ENCODE measurements at places on chromosomes 2 and 18.

- H3K27me3 ChIP-seq = peaks cover 5% of the 10 kb centered on the region
- peak overlapping the region; percentile 31 for H3K27ac ChIP-seq
- H3K4me1 ChIP-seq = no peaks in the 10 kb centered on the region
- no peaks in the 10 kb centered on the region for H3K36me3 ChIP-seq
- H3K4me3 ChIP-seq = no peak overlapping the region
These were observed 67.6 kb downstream of the TPGS2 start for GRCh38 chr18:36761186-36761698.

DNA sequence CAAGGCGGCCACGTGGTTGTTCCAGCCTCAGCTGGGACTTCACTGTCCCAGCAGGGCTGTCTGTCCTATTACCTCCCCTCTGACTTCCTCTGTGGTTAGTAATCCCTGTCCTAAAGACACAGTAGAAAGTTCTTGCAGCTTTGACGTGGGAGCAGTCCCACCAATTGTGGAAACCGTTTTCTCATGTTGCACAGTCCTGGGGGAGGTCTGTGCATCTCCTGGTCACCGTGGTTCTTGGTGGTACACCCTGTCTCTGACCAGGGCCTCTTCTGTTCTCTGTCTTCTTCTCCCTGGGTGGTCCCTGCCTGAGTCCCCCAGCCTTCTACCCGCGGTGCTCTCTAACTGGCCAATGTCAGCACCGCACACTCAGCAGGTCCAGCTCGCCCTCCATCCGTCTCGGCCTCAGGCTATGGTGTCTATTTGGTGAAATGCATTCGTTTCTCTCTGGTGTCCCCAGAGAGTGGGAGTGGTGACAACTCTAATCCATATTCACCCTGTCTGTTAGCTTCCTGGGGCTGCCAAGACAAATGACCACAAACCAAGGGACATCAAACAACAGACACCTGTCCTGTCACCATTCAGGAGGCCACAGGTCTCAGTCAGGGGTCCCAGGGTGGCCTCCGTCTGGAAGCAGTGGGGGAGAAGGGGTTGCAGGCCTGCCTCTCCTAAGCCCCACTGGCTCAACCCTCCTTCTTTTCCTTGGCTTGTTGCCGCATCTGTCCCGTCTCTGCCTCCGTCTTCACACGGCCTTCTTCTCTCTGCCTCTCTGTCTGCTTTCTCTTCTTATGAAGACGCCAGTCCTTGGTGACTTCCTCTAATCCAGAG is 99.8 kb downstream of the SH3BP4 start:
- H3K27me3 ChIP-seq = no peaks in the 10 kb centered on the region
- H3K36me3 ChIP-seq = peaks cover 18% of the 10 kb centered on the region
- no peak for DNase-seq
- H3K4me3 ChIP-seq = no peak overlapping the region
- no peak overlapping the region for H3K27ac ChIP-seq

GRCh38 chr2:28134857-28135256 is 244.3 kb downstream of the BABAM2 start:
- peaks cover 41% of the 10 kb centered on the region for H3K36me3 ChIP-seq
- H3K27ac ChIP-seq = no peak overlapping the region
- H3K4me3 ChIP-seq = no peak overlapping the region
- no peaks in the 10 kb centered on the region for H3K27me3 ChIP-seq
- no peak for DNase-seq
- peaks cover 13% of the 10 kb centered on the region for H3K4me1 ChIP-seq

GRCh38 chr2:21057097-21057496 is 13.2 kb upstream of the APOB start:
- H3K4me1 ChIP-seq = no peaks in the 10 kb centered on the region
- H3K36me3 ChIP-seq = no peaks in the 10 kb centered on the region
- H3K4me3 ChIP-seq = no peak overlapping the region
- H3K27me3 ChIP-seq = no peaks in the 10 kb centered on the region

- H3K27ac ChIP-seq = no peak overlapping the region
- no peak for DNase-seq
- no peaks in the 10 kb centered on the region for H3K36me3 ChIP-seq
- no peak overlapping the region for H3K4me3 ChIP-seq
- no peaks in the 10 kb centered on the region for H3K4me1 ChIP-seq
- H3K27me3 ChIP-seq = no peaks in the 10 kb centered on the region
These were observed 61.9 kb downstream of the LHCGR start for GRCh38 chr2:48693645-48694044.

DNA sequence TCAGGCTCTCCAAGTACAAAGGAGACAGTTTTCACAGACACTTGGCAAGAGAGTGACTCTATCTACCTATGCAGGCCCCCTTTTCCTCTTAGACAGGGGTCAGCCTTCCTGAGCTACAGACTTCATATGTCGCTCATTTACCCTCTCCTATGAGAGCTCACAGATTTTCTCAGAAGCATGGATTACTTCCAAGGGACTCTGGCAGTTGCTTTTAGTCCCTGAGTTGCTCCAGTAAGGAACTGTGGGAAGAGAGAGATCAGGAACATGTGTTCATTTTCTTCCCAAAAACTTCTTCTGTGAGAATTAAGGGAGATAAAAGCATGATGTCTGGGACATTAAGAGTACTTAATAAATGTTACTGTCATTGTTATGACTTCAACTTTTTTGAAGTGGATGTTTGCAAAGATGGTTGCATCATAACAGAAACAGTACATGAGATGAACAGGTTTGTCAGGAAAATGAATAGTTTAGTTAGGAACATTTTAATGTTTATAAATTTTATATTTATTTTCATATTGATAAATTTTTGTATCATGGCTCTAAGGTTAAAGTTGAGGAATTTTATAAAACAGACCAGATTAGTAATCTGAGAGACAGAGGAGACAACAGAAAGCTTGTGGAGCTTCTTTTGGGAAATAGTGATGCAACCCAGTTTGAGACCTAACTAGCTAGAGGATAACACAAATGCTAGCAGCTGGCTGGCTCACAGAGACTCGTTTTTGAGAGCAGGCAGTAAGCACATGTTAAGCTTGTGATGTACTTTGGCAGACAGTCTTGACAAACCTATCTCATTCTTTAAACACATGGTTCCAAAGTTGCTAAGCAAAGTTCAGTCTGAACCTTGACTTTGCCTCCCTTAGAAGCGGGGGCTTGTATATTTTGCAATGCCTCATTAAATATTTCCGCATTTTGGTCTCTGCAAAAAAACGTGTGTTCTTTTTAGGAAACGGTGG is 21.7 kb upstream of the UGP2 start:
- no peak overlapping the region for H3K4me3 ChIP-seq
- no peak overlapping the region for H3K27ac ChIP-seq
- no peaks in the 10 kb centered on the region for H3K27me3 ChIP-seq
- no peaks in the 10 kb centered on the region for H3K4me1 ChIP-seq
- no peak for DNase-seq

DNA sequence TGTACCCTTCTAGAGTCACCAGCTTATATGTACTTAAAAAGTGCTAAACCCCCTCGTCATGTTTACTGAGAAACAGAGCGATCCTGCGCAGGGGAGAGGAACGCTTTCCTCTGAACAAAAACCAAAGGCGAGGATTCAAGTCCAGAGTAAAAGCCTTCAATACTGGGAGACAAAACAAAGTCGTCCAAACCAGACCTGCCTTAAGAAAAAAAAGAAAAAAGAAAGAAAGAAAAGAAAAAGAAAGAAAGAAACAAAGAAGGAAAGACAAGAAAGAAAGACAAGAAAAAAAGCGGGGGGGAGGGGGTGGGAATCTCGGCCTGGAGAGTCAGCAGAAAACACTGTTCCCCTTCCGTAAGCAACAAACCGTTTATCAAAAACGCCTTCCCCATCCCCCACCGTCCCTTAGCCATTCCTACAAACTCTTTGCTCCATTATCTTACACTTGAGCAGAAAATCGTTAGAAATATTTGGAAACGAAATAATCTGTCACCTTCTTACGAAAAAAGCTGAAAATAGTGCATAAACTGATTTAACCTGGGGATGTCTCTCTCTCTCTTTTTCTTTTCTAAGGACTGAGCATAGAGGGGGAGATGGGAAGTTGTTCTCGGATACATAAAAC is 3.3 kb downstream of the PTGR3 start:
- DNase-seq = no peak
- peaks cover 5% of the 10 kb centered on the region for H3K36me3 ChIP-seq
- H3K4me3 ChIP-seq = peak overlapping the region; percentile 39
- H3K27ac ChIP-seq = no peak overlapping the region
- peaks cover 25% of the 10 kb centered on the region for H3K27me3 ChIP-seq

DNA sequence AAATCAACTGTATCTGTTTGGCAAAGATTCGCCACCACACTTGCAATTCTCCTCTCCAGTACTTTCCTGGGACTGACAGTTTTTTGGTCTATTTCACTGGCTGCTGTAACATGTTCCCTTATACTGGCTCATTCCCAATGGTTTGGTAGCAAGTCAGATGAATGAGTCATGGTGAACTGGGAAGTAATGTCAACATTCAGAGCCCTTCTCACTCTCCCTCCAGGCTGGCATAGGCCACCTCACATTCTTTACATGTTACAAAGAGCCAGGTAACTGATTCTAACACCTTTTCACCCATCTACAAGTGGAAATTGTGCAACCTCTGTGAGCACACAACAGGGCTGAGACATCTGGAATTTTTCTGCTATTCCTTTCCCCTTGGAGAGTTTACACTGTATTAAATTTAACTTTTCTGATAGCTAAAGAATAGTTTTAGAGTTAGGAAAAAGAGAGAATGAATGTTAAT is 111.3 kb upstream of the TLK1 start:
- DNase-seq = no peak
- H3K27ac ChIP-seq = no peak overlapping the region
- H3K27me3 ChIP-seq = no peaks in the 10 kb centered on the region
- no peaks in the 10 kb centered on the region for H3K4me1 ChIP-seq

- no peak overlapping the region for H3K27ac ChIP-seq
- H3K27me3 ChIP-seq = peaks cover 27% of the 10 kb centered on the region
- no peaks in the 10 kb centered on the region for H3K36me3 ChIP-seq
- H3K4me3 ChIP-seq = no peak overlapping the region
- DNase-seq = no peak
These were observed 244.1 kb downstream of the SH3BP4 start for GRCh38 chr2:235195921-235196320.

- DNase-seq = no peak
- no peak overlapping the region for H3K4me3 ChIP-seq
- H3K27ac ChIP-seq = no peak overlapping the region
These were observed 163.3 kb downstream of the QPCT start for GRCh38 chr2:37507703-37508102.

- no peak overlapping the region for H3K4me3 ChIP-seq
- no peak for DNase-seq
- no peak overlapping the region for H3K27ac ChIP-seq
These were observed 144.2 kb upstream of the NABP1 start for GRCh38 chr2:191533693-191534180.
